Cardiac muscle cell (in vitro differentiated cells and primary cell): ENCODE measurements at places on chromosomes 5 and 9. TPM values are rescaled to one million over a fixed set of nuclear protein-coding genes. Genes with fewer than 3 reads are reported as not detected.

The SLC6A18 gene
- not detected in 2 replicates for polyA plus RNA-seq

The GNA14 gene
- 0.21 and 1.2 TPM in 2 replicates for polyA plus RNA-seq

- no peak for DNase-seq
These were observed 46.7 kb downstream of the ROR2 start for GRCh38 chr9:91903126-91903911.

GRCh38 chr9:20200991-20201431 is 412.2 kb upstream of the SLC24A2 start:
- no peak for DNase-seq

- DNase-seq: no peak
These were observed 182.7 kb downstream of the PIK3R1 start for GRCh38 chr5:68398146-68398812.

DNA sequence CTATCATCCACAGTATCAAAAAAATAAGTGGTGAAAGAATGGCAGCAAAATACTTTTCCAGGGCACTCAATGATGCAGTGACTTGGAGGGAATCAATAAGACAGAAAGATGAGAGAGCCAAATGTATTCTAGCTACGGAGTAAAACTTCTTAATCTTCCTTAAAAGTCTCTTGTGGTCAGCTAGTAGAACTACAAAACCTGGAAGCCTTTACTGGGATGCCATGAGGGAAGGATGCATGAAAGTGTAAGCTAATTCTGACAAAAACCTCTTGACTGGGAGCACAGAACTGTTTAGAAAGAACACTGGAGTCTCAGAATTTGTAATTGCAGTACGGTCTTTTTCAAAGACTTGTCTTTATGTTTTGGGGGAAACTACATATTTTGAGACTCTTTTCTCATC is 432.8 kb upstream of the PTPRD start:
- DNase-seq: no peak

GRCh38 chr9:130896233-130897014 is at the start of gene QRFP:
QRFP (minus strand) TSS chr9:130896812; CDS start chr9:130893838, 2,974 bp downstream.
- no peak for DNase-seq

The SMC2 gene
- polyA plus RNA-seq: 21.6 and 32.0 TPM in 2 replicates
